Fibroblast of gingiva (primary cell): ENCODE measurements at places on chromosomes 1 and 21.
A peak's percentile ranks its signal among the peaks of the same experiment; 100 is the strongest.

GRCh38 chr1:238457610-238458009, 566.9 kb upstream of the ZP4 start:
- DNase-seq = no peak

DNA sequence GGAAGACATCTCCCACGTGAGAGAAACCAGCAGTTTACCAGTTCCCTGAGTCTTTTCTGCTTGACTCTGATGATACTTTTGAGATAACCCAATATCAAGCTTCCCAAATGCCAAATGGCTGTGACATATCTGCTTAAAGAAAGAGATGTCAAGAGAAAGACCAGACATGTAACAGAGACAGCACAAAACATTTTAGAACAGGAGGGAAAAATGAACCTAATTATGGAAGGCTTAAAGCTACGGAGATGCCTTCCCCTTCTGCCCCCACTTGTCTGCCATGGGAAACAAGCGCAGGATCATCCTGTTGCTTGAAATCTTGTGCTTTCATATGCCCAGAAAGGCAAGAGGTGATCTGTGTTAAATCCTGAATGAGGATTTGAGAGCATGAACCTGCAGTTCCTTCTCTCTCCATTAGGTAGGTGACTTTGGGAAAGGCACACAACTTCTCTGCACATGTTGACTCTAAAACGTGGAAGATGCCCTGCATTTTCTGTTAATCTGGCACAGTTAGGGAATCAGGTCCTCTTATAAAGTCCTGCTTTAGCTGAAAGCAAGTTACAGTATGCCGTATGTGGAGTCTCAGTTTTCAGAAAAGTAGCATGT, 46.7 kb upstream of the MTR start:
- no peak for DNase-seq

DNA sequence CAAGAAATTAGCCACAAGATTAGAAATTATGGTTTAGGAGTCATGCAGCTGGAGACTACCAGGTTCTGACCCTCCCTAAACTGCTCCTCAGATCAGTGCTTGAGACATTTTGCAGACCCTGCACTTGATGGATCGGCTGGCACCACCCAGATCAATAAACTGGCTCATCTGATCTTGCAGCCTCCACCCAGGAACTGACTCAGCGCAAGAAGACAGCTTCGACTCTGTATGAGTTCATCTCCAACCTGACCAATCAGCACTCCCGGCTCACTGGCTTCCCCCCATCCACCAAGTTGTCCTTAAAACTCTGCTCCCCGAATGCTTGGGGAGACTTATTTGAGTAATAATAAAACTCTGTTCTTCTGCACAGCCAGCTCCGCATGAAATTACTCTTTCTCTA, 40.0 kb downstream of the L1TD1 start:
- no peak for DNase-seq

GRCh38 chr1:230141021-230141648, 74.1 kb downstream of the GALNT2 start:
- peak; percentile 34 for DNase-seq

GRCh38 chr1:119626841-119627240, 21.2 kb downstream of the ZNF697 start:
- DNase-seq = peak; percentile 32

GRCh38 chr1:169364948-169365347, 2.6 kb downstream of the NME7 start:
- no peak for DNase-seq

GRCh38 chr1:225865514-225865913, 16.7 kb downstream of the TMEM63A start:
- no peak for DNase-seq

GRCh38 chr1:70874063-70874462, 173.6 kb downstream of the PTGER3 start:
- DNase-seq = no peak

DNA sequence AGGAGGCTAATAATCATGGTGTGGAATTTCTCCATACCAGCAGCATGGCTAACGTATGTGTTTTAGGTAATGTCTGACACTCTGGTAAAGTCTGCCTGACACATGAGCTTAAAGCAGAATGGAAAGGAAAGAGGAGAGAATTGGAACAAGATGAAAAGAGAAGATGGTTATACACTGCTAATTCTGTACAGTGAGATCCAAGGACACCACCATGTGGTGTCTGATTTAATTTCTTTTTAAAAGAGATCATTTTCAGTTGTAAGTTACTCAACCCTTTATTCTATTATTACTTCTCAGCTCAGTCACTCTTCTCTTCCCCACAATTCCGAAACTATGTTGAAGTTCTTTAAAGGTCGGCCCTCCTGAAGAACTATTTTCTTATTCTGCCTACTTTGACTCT, 15.6 kb downstream of the PRKAB2 start:
- DNase-seq = no peak

DNA sequence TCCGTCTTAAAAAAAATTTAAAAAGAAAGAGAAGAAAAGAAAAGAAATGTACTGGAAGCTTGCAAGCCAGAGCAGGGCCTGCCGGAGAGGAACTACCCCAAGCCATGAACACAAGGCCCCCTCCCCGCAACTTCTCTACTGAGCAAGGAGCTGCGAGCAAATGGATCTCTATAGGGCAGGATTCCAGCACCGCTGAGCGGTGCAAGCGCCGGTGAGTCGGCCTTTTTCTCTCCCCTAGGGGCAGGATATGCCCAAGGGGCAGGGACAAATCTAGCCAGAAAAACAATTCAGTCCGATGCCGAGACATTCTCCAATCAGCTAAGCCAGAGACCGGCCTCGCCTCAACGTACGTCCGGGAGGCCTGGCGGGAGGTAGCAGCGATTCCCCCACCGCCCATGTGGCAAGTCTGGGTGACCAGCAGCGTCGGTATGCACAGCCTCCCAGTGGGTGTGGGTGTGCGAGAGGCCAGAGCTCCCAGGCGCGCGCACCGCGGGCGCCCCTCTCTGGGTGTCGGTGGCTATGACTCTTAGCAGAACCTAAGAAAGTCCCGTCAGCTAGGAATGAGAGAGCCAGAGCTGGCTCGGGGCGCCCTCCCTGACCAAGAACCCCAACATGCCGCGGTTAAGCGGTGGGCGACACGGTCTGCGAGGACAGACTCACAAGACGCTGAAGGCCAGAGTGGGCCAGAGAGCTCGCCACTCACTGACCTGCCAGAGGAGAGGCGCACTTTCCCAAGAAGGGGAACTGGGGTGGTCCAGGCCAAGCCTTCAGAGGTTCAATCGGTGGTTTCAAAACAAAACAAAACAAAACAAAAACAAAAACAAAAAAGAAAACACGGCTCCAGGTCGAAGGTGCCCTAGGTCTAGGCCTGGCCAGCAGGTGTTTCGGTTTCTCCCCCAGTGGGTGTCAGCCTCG, 1.9 kb downstream of the CSMD2 start:
- DNase-seq = peak; percentile 31

GRCh38 chr1:52920791-52921291, 699 bp downstream of the ECHDC2 start:
- peak; percentile 20 for DNase-seq
